ENCODE measurements at places on chromosomes 3 and 15.

- DNase-seq: no peak
These were observed 805.3 kb upstream of the LMCD1 start for GRCh38 chr3:7696320-7696719.

DNA sequence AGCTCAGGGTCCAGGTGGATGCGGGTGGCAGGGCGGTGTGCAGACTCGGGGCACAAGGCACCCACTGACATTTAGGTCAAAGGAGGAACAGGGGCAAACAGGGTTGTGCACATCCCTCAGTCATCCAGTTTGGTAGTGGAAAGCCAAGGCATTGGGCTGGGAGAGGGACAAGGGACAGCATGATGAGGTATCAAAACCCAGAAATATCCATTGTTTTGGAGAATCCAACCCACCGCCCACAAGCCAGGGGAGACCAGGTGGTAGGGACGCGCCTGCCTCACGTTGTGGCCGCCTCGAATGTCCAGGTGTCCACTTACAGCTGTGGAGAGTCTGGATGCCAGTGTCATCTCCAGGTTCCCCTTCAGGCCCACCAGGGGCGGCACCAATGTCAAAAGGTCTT is 33.3 kb downstream of the SLC41A3 start:
- no peak for DNase-seq

DNA sequence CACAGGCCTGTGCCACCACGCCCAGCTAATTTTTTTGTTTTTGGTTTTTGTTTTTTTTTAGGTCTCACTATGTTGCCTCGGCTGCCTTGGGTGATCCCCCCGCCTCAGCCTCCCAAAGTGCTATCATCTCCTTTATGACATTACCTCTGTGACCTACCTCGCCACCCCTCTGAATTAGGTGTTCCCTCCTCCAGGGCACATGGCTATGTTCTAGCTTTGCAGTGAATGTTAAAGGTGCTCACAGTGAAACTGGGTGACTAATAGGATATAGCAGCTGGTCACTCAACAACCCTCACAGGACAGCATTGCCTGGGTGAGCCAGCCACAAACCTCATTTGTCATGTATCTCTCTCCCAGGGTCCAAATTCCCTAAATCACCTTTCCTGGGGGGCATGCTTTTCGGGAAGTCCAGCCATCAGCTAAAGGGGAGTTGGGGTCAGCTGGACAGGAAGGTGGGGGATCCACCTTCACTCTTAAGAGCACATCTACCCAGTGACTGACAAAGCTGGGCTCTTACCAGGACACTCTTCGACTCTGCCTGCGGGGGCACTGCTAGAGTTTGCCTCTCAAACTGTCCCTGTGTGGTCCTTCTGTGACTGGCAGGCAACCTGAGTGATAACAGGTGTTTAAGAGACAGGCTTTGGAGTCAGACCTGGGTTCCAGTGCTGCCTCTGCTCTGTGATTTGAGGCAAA is 1.6 kb upstream of the TTLL3 start:
- peak; percentile 36 for DNase-seq

DNA sequence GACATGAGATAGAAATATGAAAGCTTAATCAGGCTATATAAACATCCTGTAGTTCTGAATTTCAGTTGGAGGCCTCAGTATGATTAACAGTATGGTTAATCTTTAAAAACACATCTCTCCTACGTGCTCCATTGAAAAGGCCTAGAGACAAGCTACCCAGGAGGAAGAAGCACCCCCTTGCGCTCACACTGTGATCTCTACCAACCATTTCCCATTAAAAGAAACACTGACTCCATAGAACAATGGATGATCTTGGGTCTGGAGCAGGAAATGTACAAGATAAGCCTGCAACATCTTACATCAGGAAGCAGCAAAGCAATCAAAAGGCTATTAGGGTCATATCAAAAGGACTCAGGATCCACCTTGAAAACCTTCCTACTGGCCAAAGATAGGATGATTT is 3.4 kb upstream of the EOGT start:
- DNase-seq: no peak

- DNase-seq: peak; percentile 51
These were observed 195.1 kb upstream of the ICE2 start for GRCh38 chr15:60673918-60674558.

DNA sequence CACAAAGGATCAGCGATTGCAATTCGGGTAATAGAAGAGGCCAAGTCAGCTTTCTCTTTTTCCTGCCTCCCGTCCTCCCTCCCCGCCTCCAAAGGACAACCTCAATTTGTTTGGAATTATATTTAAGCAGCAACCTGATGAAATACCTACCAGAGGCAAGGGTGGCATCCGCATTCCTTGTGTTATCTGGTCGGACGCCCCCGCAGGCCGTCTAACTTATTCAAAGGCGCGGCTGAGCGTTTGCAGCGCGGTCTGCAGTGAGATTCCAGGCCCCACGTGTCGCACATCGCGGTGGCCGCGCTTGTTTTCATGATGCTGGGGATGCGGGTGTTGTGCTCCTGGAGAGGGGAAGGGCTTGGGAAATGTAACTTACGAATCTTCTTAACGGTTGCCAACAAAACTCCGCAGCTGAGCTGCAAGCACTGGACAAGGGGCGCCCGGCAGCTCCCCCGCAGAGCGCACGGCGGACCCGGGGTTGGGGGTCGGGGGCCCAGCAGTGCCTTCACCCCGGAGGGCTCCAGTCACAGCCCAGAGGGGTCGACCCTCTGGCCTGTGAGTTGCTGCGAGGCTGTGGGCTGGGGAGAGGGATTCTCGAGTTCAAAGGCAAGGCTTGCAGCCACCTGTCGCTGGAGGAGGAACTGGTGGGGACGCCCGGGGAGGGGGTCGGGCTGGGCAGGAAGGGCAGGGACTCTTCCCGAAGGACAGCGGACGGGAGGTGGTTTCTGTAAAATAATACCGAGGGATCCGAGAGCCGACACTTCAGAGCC is 20.5 kb upstream of the RGMA start:
- DNase-seq: no peak

DNA sequence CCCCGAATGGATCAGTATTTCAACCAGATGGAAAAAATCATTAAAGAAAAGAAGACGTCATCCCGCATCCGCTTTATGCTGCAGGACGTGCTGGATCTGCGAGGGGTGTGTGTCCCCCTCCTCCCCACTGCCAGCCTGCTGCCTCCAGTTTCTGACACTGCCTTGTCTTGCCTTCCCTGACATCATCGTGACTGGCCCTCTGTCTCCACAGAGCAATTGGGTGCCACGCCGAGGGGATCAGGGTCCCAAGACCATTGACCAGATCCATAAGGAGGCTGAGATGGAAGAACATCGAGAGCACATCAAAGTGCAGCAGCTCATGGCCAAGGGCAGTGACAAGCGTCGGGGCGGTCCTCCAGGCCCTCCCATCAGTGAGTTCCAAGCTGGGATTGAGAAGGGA is 10.9 kb downstream of the EIF4G1 start:
- DNase-seq: no peak

GRCh38 chr3:25335356-25335755 is 92.7 kb upstream of the RARB start:
- DNase-seq: no peak
